ENCODE measurements at places on chromosomes 3 and 15.

GRCh38 chr3:178284181-178284580 is 252.1 kb upstream of the KCNMB2 start:
- no peak for DNase-seq

DNA sequence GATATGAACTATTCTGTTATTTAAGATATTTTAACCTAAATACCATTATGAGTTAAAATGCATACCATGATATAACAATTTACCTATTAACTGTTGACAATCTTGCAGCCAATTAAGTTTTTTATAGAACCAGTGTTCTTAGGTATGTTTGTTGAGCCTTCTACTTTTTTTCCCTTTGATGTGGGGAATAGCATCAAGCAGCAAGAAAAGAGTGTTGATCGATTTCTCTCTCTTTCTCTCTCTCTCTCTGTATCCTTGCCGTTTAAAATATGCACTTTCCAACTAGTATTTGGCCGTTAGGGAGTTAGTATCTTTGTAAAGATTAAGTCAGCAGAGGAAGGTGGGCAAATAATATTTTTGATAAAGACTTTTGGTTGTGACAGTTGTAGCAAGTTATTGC is 5.9 kb downstream of the CHD2 start:
- no peak for DNase-seq

- DNase-seq = no peak
Measured at GRCh38 chr15:60585743-60586708, 107.1 kb upstream of the ICE2 start.

- no peak for DNase-seq
Measured at GRCh38 chr15:53974813-53975212, 3.4 kb upstream of the UNC13C start.

GRCh38 chr3:43390255-43390588 is 103.9 kb downstream of the SNRK start:
- DNase-seq = no peak

DNA sequence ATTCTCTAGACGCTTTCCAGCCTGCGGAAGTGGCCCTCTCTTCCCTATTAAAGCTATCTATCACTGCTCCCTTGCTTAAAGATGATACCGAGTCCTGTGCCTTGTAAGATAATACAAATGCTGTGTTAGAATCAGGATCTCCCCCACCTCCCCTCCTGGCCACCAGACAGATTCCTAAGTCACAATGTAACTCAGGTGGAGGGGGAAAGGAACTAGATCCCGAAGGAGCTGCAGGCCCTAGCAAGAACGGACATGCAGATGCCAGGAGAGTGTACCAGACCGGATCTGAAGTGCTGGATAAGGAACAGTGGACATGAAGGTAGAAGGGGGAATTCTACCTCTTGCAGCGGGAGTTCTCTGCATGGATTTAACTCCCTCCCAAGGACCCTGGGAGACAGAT is 230.7 kb upstream of the LYSMD4 start:
- no peak for DNase-seq

DNA sequence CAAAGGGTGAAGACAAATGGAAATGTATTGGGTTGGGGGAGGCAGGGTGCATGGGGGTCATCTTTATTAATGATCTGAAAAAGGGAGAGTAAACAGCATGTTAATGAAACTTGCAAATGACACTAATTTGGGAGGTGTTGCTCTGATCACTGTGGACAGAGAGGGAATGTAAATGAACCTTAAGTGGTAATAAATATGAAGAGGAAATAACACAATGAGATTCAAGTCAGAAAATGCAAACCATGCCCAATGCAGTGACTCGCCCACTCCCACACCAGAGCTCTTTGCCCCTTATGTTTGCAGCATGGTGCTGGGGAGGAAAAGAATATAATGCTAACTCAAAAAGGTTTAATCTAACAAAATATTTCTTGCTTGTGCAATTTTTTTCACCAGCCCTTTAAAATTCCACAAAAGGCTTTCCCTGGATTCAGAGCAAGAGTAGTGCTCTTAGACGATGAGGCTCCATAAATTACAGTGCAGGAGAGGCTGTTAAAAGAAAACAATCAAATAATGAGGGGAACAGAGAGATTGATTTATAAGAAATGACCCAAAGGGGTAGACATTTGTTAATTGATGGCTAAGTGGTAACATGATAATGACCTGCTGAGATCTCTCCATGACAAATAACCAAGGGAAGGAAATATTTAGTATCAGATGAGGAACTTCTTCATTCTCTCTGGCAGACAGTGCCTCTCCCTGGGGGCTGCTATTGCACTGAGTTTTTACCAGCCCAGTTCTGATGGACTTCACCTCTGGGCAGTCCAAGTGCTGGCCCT is 210.0 kb upstream of the PPP2R3A start:
- no peak for DNase-seq

DNA sequence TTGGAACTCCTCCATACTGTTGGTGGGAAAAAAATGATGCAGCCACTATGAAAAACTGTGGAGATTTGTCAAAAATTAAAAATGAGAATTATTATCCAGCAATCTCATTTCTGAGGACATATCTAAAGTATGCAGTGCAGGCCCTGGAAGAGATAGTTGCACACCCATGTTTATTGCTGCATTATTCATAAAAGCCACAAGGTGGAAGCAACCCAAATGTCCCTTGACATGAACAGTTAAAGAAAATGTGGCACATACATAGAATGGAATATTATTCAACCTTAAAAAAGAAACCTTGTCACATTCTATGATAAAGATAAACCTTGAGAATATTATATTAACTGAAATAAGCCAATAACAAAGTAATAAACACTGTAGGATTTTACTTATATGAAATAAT is 80.9 kb upstream of the ARHGEF26 start:
- DNase-seq = no peak

DNA sequence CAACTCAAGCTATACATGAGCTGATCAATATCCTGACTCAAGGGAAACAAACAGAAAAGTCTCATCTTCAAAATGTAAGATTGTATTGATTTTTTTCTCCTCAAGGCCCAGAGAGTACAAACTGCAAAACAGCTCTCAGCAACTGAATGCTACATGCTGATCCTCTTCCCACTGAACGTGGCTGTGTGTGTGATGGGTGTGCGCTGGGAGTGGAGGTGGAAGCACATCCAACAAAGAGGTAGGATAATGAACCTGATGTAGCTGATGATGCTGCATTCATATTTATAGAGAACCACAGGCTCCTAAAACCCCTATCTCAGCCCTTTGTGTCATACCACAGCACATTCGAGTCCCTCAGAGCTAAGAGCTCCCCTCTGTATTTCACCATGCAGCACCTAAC is 56.8 kb downstream of the GABRB3 start:
- DNase-seq = no peak

GRCh38 chr15:49832511-49832910 is 211.7 kb downstream of the DTWD1 start:
- no peak for DNase-seq

DNA sequence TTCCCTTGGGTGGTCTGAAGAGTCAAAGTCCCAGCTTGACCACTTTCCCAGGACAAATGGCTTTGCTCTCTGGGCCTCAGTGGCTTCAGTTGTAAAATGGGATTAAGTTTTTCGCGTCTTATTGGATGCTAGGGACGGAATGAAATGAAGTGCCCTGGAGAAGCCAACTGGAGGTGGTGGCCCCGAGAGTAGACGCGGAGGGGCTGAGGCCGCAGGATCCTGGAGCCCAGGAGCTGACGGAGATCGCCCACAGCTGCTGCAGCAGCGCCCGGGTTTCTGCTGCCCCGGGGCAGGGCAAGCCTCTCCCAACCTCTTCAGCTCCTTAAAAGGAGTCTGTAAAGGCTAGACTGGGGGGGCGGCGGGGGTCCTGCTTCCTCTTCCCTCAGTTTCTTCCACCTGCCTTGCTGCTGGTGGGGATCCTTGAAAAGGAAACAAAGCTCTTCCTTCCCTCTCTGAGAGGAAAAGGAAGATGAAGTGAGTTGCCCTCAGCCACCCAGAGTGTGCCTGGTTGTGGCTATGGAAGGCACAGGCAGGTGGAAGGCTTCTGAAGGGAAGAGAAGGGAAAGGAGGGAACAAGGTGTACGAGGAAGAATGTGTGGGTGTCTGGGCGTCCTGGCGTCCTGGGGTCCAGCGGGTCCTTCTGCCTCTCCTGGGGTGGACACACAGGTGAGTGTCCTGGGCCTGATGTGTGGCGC is 967 bp upstream of the BNC1 start:
- DNase-seq = no peak

GRCh38 chr3:135908225-135908624 is 57.3 kb upstream of the PPP2R3A start:
- DNase-seq = no peak

- DNase-seq = no peak
Measured at GRCh38 chr3:108511055-108511454, 659 bp upstream of the MYH15 start.

DNA sequence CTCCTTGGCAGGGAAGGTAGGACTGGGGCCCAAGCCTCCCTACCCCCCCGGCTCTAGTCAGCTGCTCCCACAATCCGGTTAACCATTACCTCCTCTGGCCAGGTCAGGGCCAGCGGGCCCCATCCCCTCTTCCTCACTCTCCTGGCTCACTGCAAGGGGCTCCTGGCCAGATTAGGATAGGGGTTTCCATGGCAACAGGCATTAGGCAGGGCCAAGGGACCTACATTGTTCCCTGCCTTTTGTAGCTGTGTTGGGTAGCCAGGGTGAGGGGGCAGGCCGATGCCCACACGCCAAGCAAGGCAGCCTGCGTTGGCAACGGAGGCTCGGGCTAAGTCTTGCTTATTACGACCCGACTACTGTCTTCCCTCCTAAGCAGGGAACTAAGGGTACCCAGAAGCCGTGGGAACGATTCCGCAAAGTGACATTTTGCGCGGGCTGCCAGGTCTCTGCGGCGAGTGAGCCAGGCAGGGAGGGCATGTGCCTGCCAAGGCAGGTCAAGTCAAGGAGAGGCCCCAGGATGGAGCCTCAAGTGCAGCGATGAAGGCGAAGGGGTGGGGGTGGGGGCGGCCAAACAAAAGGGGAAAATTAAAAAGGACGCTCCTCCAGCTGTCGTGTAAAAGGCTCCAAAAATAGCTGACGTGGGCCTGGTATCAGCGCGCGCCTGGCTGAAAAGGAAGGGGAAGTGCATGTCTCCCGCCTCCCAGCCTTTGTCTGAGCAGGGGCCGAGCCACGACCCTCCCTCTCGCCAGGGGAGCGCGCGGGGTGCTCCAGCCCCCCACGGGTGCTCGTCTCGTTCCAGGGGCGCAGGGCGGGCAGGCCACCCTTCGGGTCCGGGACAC is 919 bp downstream of the IDH2 start:
- DNase-seq = no peak

GRCh38 chr15:83935774-83936173 is 281.9 kb downstream of the ADAMTSL3 start:
- no peak for DNase-seq

DNA sequence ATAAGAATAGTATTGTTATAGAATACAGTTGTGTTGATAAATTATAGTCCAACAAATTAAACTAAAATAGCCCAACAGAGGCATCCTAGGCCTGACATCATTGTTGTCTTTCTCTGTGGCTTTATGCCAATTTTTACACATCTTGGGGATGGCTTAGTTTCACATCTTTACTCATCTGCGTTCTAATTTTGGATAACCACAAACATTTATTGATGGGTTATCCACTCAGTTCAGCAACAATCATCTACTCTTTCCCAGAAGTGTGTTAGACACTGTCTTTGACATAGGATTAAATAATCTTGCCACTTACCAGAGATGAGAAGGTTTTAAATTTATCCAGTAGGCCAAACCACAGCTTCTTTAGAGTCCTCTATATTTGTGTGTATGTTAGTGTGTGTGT is 120.8 kb upstream of the PHLDB2 start:
- no peak for DNase-seq

DNA sequence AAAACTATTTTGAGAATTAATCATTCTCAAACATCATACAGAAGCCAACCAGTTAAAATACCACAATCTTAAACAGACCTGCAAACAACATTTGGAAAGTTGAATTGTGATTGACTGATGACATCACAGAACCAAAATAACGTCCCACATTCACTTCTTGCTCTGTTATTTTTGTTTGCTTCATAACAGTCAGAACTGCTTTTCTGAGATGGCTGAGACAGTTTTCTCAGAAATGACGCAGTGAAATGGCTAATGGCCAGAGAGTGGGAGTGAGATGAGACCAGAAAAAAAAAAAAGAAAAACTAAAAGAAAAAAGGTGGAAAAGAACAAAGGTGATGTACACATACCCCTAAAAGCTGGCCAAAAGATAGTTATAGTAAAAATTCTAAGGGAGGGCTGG is 1061.2 kb downstream of the FHIT start:
- no peak for DNase-seq

DNA sequence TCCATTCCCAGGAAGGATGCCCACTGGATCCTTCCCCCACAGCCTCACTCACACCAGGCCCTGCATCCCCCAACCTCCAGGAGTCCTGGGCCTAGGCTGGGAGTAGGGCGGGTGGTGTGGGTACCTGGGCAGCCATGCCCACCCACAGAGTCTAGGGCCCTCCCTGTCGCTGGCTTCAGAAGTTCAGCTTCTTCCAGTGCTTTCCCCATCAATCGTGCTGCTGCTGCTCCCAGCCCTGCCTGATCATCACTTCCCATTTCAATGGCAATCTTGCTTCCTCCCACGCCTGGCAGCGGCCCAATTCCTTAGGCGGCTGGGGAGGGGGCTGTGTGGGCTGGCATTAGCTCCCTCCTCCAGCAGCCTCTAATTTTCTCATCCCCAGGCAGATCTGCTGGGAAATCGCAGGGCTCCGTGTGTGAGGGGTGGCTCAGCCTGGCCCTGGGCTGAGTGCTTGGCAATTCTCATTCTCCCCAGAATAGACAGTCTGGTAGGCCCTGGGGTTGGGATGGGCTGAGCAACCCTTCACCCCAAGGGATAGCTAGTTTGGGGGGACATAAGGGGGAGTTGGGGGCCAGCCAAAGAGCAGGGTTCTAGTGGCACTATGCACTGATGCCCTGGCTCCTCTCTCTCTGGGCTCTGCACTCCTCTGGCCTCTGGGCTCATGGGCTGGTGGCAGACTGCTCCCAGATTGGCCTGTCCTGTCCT is 66.4 kb downstream of the SCN5A start:
- no peak for DNase-seq

- DNase-seq = no peak
Measured at GRCh38 chr3:157094301-157094700, 65.6 kb downstream of the CCNL1 start.

GRCh38 chr3:109339714-109340648 is 2.6 kb upstream of the DPPA4 start:
- DNase-seq = no peak

DNA sequence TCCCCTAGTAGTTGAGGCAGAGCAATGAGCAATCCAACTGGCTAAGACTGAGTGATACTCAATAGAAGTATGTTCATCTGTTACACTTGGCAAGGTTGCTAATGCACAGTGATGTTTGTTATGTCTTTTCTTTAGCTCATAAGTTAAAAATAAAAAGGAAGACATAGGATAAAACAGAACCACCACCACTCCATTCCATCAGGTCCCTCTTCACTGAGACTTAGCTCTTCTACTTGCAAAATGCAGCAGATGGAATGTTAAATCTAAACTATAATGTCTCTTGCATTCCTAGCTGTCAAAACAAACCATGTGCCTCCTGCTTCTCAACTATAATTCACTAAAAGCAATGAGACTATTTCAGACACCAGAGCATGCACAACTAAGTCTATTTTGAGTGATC is 265.6 kb upstream of the UBE2E2 start:
- no peak for DNase-seq
